Bronchial epithelial cell (primary cell): ENCODE measurements at places on chromosomes 3 and 15. TPM values are rescaled to one million over a fixed set of nuclear protein-coding genes. Genes with fewer than 3 reads are reported as not detected.

The GOLGA6L9 gene
- 3.4 and 7.9 TPM in 2 replicates for total RNA-seq

The UBE2Q2 gene
- total RNA-seq: 28.8 and 32.1 TPM in 2 replicates

The AGBL1 gene
- not detected in 2 replicates for total RNA-seq

The GOLGA8G gene
- not detected in 2 replicates for total RNA-seq

GRCh38 chr3:133113526-133113925 is 75.3 kb downstream of the TMEM108 start:
- DNase-seq: peak; percentile 29

DNA sequence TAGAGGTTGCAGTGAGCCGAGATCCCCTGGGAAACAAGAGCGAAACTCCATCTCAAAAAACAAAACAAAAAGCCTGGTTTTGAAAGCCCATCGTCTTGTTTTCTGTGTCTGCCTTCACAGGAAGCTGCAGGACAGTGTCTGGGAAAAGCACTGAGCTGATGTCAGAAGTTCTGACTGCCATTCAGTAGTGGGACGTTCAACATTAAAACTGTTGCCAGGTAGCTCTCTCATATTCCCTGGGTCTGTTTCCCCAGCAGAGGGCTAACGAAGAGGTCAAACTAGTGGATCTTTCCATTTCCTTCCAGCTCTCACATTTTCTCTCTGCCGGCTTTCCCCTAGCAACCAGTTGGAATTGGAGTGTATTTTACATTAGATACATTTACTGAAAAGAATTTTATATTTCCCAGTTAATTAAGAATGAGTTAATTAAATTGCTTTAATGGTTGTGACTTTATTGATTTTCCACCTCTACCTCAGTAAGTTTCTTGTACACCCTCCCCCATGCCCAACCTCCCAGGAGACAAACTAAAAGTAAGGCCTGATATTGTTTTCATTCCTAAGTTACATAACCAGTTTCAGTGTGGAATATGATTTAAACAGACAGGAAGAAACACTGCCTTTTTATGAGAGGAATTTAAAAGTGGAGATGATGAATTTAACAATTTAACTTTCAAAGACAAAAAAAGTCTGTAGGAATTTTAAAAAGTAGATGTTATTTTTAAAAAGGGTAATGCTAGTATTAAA is 29.9 kb downstream of the RCN2 start:
- no peak for DNase-seq

DNA sequence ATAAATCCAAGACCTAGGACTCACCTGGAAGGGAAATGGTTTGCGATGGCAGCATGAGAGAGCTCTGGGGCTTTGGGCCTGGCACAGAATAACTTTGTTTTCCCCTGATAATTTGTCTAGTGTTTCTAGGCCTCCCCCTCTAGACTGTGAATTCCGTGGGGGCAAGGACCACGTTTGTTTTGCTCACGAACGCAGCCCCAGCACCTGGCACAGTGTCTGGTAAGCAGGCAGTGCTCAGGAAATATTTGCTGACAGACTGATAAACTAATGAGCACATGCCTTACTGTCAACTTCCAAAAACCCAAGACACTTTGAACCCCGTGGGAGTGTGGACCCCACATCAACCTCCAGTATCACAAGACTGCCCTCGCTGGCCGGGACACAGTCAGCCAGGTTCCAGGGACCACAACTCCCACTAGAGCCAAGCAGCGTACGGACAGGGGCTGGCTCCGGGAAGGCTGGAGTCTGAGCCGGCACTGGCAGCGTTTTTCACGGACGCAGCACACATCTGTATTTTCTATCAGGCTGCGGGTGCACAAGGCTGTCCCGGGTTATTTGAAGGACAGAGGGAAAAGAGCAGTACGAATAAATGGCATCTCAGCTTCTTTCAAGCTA is 146.5 kb downstream of the XXYLT1 start:
- DNase-seq: no peak

- DNase-seq: no peak
Observed at GRCh38 chr3:63523100-63523499, 129.4 kb upstream of the SNTN start.

- peak; percentile 97 for DNase-seq
Observed at GRCh38 chr3:46947981-46948791, 28.4 kb downstream of the CCDC12 start.

DNA sequence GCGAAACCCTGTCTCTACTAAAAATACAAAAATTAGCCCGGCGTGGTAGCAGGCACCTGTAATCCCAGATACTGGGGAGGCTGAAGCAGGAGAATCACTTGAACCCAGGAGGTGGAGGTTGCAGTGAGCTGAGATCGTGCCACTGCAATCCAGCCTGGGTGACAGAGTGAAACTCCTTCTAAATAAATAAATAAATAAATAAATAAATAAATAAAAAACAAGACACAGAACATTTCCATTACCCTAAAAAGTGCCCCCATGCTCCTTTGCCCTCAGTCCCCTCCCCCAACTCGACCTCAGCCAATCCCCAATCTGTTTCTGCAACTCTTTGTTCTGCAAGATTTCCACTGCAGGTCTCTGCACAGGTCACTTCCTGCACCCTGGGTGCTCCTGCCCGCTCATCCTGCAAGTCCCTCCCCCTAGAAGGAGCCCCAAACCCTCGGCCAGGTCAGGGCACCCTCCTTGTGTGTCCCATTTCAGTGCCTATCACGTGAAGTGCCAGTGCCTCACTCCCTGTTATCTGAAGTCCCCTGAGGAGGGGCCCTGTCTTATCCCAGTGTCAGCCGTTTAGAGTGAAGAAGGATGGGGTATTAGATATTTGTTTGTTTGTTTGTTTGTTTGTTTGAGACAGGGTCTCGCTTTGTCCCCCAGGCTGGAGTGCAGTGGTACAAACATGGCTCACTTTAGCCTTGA is 1.1 kb downstream of the FAM240A start:
- DNase-seq: no peak

DNA sequence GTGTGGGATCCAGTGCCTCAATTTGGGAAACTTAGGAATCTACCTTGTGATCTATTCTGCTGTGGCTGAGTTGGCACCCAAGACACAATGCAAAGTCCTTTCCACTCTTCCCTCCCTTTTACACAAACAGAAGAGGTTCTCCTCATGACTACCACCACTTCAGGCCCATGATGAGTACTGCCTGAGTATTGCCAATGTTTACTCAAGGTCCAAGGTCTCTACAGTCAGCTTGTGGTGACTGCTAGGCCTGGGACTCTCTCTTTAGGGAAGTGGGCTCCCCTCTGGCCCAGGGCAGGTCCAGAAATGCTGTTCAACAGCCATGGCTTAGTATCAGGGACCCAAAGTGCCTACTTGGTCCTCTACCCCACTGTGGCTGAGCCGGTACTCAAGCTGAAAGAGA is 56.8 kb upstream of the PEX5L start:
- no peak for DNase-seq
